Right kidney (tissue), 9 donors: ENCODE measurements at places on chromosomes 5 and 9.
A peak's percentile ranks its signal among the peaks of the same experiment; 100 is the strongest.

DNA sequence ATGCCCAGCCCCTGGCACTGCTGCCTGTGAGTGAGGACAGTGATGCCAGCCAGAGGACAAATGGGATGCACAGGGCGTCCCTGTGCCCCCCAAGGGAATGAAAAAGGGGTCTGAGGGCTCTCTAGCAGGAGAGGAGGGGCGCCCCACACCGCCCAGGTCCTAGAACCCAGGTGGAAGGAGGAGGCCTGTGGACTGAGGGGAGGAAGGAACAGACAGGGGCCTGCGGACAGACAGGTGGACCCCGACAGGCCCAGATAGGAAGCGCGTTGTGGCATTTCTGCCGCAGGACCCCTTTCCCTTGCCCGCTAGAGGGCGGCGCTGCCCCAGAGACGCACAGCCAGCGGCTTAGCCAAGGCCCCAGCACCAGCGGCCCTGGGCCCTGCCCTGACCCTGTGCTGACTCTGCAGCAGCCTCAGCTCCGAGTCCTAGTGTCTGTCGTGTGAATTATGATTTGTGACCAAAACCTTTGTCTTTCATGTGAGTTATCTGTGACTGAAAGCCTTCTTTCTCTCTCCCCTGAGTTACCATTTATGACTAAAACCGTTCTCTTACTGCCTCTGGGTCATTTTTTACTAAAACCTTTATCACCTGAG, 30.7 kb downstream of the TRIP13 start:
- DNase-seq, result peak; percentile 74

DNA sequence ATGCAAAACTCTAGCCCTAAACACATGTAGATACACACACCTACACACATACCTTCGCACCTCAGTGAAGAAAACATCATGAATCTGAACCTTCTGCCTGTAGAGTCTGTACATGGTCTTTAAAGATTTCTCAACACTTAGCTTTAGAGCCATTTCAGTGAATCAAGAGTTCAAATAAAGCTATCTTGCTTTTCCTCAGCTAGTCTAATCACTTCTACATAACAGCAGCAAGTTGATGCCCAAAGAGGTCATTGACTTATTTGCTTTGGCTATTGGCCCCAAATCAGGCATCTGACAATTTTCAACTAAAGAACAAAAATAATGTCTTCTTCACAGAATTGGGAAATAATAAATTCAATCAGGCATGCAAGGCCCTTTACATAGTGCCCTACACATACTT, 127.9 kb upstream of the SGCD start:
- no peak for DNase-seq

- no peak for DNase-seq
These were observed 28.5 kb downstream of the FBXL7 start for GRCh38 chr5:15528476-15528875.

DNA sequence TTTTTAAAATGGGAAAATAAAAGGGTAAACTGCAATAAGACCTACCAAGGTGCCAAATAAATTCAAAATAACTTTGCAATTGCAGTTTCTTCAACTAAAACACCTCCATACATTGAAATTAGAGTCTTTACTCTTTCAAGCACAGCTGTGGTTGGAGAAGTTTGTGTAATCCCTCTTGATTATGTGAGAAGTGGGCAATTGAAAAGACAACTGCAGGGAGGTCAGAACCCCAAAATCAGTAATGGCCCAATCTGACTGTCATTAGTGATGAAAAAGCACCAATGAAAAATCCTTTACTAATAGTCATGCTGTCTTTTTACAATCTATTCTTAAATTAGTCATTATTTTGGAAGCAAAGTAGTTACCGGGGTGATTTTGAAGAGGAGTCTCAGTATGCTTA, 116.7 kb upstream of the RGMB start:
- no peak for DNase-seq

GRCh38 chr9:132690696-132691095, 20.4 kb downstream of the GTF3C4 start:
- DNase-seq, result no peak

DNA sequence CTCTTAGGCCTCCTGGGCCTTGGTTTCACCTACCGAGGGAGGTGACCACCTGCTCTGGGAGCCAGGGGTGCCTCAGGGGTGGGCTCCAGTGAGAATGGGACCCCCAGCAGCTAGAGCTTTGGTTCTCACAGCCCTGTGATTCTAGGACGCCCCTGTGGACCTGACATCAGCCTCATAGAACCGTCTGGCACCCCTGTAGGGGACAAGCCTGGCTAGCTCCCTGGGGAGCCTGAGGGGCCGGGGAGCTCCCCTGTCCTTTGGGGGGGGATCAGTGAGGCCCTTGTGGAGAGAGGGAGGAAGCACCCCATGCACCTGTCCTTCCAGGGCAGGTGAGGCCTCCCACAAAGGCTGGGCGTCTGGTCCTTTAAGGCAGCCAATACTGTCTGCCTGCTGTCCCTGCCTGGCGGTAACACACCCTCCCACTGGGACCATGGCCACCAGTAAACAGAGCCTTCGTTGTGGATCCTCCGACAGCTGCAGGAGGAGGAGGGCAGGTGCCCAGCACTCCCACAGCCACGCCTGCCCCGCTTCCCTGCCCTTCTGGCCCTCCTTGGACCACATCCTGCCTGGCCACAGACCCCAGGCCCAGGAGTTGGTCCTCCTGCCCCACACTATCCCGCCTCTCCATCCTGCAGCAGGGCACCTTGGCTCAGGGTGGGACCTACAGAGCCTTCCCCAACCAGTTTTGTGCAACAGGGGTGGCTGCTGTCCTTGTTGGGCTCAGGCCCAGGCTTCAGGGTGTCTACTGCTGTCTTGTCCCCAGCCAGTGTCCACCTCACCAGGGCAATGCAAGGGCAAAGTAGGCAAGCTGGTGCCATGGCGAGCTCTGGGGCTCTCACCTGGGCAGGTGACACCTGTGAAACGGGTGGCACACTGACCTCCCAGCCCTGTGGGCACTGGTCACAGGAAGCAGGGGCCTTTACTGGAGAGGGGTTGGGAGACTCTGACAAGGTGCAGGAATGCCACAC, 3.0 kb upstream of the TUBB4B start:
- no peak for DNase-seq
